ENCODE measurements at places on chromosomes 6 and 20. TPM values are rescaled to one million over a fixed set of nuclear protein-coding genes. Genes with fewer than 3 reads are reported as not detected.

- no peak for DNase-seq
Measured at GRCh38 chr20:22374066-22374465, 210.3 kb downstream of the FOXA2 start.

Gene RBPJL
- total RNA-seq = not detected

- DNase-seq = peak; percentile 56
Measured at GRCh38 chr6:154510144-154510905, at the start of gene CNKSR3. Gene CNKSR3 (minus strand): TSS chr6:154510685. CDS start chr6:154510114, 571 bp downstream.

Gene DEFB132
- total RNA-seq = 9.2 TPM

GRCh38 chr20:15986690-15987089, 586.6 kb downstream of the KIF16B start:
- no peak for DNase-seq

Measured in omental fat pad (tissue), 4 donors.